Left colon (tissue), 2 donors: ENCODE measurements at places on chromosomes 6 and 20.

- no peak for DNase-seq
These were observed 46.9 kb downstream of the DLGAP4 start for GRCh38 chr20:36352843-36353553.

GRCh38 chr6:39387785-39388184, 65.3 kb upstream of the KCNK16 start:
- DNase-seq = no peak

- DNase-seq = no peak
These were observed 1.5 kb upstream of the GNRH2 start for GRCh38 chr20:3041854-3042409.

DNA sequence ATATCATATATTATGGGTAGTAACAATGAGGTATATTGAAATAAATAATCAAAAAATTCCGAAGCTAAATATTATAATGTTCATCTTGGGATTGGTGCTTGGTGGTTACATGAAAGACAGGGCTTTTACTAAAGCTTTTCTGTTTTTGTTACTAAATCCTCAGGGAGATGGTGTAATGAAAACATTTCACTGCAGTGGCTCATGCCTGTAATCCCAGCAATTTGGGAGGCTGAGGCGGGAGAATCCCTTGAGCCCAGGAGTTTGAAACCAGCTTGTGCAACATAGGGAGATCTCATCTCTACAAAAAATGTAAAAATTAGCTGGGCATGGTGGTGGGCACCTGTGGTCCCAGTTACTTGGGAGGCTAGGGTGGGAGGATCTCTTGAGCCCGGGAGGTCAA, 42.9 kb downstream of the AFG1L start:
- DNase-seq = no peak

GRCh38 chr6:20838113-20838512, 303.9 kb downstream of the CDKAL1 start:
- no peak for DNase-seq

GRCh38 chr6:106145741-106146227, 59.6 kb downstream of the PRDM1 start:
- no peak for DNase-seq

DNA sequence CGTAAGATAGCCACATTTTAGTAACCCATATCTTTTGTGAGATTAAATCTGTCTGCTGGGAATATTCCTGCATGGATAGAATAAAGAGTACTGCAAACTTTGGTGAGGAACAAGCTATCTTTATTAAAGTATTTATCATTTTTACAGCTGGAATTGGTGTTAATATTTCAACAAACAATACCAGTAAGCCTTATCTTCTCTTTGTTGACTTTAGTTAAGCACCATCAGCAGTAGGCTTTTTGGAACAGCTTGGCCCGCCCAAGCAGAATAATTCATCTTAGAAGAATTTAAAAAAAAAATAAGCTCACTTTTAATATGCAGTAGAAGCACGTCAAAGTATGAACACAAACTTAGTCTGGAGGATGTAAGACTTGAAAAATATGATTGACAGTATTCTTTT, 917.8 kb upstream of the ADGRB3 start:
- no peak for DNase-seq

- no peak for DNase-seq
These were observed 23.1 kb downstream of the SERPINB1 start for GRCh38 chr6:2818593-2818992.

- DNase-seq = no peak
These were observed 35.7 kb downstream of the EDN1 start for GRCh38 chr6:12325872-12326271.

- peak; percentile 28 for DNase-seq
These were observed 162.9 kb upstream of the SASH1 start for GRCh38 chr6:148179786-148180185.

- DNase-seq = no peak
These were observed 169.6 kb upstream of the EYS start for GRCh38 chr6:65876668-65877067.

GRCh38 chr6:25889877-25890853, 16.1 kb upstream of the SLC17A3 start:
- peak; percentile 8 for DNase-seq

- DNase-seq = no peak
These were observed 78.8 kb downstream of the COL21A1 start for GRCh38 chr6:56168596-56168995.

GRCh38 chr20:5734602-5735001, 15.6 kb upstream of the SHLD1 start:
- no peak for DNase-seq

- DNase-seq = no peak
These were observed 73.7 kb downstream of the RPP40 start for GRCh38 chr6:4930025-4930691.

DNA sequence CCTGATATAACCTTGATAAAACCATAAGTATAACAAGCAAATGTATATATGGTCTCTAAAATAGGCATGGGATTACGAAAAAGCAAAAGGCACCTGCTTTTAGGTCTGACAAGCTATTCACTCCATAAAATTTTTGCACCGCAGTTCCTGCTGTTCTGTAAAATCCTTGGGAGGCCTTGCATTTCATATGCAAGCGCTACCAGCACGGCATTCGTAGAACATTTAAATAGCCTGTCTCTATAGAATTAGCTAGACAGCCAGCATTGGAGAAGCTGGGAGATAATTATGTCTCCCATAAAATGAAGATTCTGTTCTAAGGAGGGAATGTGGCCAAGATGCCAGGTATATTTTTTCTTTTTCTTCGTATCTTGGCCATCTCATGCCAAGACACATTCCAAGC, 64.5 kb upstream of the ATXN1 start:
- no peak for DNase-seq

DNA sequence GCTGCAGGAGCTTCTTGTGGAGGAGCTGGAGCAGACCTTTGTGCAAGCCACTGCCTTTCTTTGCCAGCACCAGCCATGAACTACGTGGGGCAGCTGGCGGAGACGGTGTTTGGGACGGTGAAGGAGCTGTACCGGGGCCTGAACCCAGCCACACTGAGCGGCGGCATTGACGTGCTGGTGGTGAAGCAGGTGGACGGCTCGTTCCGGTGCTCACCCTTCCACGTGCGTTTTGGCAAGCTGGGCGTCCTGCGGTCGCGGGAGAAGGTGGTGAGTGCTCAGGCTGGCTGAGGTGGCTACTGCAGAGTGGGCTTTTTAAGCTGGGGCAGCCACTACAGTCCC, 5.1 kb downstream of the LPIN3 start:
- no peak for DNase-seq

DNA sequence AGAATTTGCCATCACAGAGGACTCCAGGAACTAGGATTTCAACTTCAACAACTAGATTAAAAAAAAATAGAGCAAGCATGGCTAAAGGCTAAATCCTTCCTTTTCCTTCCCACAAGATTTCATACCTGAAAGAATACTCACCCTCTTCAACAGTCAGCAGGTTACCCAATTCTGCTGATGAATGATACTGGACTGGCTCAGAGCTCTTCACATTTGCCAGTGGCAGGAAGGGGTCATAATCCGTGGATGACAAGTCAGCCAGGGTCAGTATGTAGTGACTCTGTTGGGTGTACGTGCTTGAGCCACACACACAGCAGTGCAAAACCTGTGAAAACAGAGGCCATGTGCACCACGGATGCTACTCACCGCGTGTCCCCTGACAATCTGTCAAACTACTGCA, 152.9 kb downstream of the INSM1 start:
- no peak for DNase-seq

DNA sequence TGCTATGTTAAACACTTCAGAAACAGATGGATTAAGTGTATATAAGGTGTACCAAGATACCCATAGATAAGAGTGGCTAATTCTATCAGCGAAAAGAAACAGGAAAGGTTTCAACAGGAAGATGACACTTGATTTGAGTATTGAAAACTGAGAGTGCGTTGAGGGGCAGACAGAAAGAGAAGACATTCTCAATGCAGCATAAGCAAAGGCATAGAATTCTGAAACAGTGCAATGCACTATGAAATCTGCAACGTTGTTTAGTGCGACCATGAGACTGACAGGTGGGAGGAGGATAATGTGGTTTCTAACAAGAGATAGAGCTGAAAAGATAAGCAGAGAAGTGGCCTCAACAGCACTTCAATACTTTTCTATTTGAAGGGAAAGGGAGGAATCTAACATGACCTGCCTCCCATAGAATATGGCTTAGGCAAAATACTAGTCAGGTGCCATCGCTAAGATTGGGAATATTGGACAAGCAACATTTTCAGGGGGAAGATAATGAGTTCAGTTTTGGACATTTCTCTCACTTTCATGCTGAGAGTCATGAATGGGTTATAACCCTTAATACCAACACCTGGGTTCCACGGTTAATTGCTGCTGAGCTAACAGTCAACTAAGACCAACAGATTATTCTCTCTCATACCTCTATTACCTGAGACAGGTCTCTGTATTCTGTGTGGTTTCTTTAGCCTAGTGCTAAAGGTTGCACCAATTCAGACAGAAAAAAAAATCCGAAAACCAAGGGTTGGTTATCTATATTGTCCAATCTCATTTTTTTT, 312.9 kb upstream of the ARID1B start:
- no peak for DNase-seq

DNA sequence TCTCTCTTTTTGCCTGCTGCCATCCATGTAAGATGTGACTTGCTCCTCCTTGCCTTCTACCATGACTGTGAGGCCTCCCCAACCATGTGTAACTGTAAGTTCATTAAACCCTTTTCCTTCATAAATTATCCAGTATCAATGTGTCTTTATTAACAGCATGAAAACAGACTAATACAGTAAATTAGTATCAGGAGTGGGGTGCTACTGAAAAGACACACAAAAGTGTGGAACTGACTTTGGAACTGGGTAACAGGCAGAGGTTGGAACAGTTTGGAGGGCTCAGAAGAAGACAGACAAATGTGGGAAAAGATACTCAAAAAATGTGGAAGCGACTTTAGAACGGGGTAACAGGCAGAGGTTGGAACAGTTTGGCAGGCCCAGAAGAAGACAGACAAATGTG, 189.4 kb downstream of the HTR1B start:
- no peak for DNase-seq

GRCh38 chr6:168343239-168344150, 23.9 kb upstream of the DACT2 start:
- no peak for DNase-seq

DNA sequence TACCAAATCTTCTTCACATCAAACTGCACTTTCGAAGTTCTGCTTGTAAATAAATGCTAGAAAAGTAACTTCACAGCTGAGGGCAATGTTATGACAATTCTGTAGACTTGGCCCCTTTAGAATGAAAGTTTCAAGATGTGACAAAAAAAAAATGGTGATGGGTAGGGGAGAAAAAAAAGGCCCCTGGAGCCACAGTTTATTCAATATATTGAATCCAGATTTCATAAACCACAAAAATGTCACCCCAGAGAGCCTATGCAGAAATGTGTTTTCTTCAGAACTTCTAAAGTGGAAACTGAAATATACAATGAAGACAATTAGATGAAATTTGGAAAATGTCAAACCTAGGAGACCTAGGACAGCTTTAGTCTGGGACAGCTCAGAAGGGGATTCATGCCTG, 143.1 kb downstream of the EDN3 start:
- DNase-seq = no peak

DNA sequence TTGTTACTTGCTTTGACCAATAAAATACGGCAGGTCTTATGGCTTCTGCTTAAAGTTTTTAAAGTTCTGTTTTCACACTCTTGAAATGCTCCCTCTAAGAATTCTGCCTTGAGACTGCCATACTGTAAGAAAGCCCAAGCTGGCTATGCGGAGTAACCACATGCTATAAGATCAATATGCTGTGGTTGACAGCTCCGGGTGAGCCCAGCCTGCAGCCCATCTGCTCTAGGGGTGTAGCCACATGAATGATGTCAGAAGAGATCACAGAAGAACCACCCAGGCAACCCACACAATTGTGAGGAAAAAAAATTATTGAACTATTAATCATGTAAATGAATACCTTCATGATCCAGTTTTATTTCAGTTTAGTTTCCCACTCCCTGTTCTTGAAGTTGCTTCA, 26.1 kb upstream of the SH3BGRL2 start:
- DNase-seq = no peak

DNA sequence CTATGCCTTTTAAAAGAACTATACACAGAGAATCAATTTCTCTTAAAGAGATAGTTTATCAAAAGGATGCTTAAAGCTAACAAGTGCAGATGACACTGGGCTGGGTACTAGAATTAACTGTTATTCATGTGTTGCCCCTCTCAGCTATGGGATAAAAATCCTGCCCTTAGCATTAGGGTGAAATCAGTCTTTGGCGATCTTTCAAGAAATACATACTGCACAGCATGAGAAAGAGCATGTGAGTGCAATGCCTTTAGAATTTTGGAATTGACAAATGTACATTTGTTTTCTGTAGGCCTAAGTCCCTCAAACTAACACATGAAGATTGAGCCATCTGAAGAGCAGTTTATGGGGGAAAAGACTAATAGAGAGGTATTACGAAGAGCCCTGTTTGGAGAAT, 115.4 kb downstream of the ZFP64 start:
- no peak for DNase-seq

DNA sequence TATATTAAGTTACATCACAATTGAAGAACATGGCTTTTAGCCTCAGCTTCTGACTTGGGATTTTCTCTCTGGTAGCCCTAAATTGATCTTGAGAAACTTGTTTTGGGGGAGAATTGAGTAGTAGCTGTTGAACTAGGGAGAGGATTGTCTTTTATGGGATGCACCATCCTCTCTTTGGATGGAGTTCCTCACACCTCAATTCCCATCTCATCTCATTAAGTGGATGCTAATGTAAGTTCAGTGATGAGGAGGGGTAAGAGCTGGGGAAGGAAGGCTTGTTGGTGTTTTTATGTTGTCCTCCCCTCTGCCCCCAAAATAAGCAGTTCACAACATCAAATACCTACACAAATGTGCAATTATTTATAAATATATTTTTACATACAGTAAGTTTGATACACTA, 4.0 kb downstream of the GJA1 start:
- no peak for DNase-seq

GRCh38 chr20:44748005-44748370, 2.3 kb downstream of the KCNK15 start:
- no peak for DNase-seq

DNA sequence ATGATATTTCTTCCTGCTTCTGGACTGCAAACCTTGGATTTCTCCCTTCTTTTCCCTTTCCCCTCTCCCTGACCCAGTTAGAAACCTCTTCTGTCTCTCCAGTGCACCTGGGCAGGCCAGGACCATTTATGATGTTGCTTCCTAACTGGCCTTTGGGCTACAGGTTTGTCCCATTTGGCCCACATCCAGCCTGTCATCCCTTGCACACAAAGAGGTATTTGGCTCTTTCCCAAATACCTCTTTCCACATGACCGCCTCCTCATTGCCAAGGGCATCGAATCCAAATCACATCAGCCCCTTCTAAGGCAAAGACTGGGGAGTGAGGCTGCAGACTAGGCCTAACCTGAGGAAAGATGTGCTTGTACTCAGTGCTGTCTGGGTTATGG, 13.6 kb downstream of the FGD2 start:
- no peak for DNase-seq

GRCh38 chr6:48985025-48985424, 478.0 kb downstream of the MMUT start:
- no peak for DNase-seq
